ENCODE measurements at places on chromosomes 1 and 21. TPM values are rescaled to one million over a fixed set of nuclear protein-coding genes. Genes with fewer than 3 reads are reported as not detected.
A peak's percentile ranks its signal among the peaks of the same experiment; 100 is the strongest.

Gene PLA2G2D
- 0.06 TPM for polyA plus RNA-seq

Gene RYR2
- polyA plus RNA-seq = 1.1 TPM

Gene DENND2C
- polyA plus RNA-seq = 2.0 TPM

Gene SPRR2A
- not detected for polyA plus RNA-seq

Gene SMIM1
- polyA plus RNA-seq = 15.9 TPM

Gene MATN1
- 0.15 TPM for polyA plus RNA-seq

Gene OR6N1
- not detected for polyA plus RNA-seq

Gene BMP8A
- 0.30 TPM for polyA plus RNA-seq

GRCh38 chr1:162405800-162406199 is 6.1 kb downstream of the SH2D1B start:
- no peak for DNase-seq

- no peak for DNase-seq
These were observed 51.2 kb upstream of the RGS7 start for GRCh38 chr1:241408170-241408569.

DNA sequence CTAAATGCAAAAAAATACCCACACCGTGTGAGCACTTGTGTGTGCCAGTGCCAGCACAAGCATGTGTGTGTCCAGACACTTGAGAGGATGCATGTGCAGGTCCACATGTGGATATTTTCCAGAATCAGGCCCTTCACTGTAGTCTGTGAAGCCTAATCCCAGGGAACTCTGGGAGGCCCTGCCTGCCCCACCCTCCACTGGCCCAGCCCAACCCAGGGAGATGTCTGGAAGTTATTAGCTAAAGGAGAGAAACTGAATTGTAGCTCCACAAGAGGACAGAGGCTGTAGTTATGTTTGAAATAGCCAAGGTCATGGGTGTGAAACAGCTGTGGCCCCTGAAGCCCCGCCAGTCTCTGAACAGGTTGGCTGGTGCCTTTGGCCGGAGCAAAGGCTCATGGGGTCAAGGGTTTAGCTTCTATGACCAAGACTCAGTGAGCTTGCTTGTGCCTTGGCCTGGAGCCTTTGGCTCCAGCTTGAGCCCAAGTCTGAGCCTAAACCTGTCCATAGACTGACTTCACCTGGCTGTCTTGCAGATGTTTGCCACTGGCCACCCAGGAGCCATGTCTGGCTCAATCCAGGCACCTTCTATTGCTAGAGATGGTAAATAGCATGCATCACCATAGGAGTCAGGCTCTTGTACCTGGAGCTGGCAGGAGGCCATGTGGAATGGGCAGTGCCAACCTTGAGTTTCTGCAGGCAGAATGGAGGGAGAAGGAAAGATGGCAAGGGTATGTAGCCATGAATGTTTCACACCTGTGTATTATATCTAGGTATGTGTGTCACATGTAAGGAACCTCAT is 69.9 kb downstream of the TMEM53 start:
- no peak for DNase-seq

DNA sequence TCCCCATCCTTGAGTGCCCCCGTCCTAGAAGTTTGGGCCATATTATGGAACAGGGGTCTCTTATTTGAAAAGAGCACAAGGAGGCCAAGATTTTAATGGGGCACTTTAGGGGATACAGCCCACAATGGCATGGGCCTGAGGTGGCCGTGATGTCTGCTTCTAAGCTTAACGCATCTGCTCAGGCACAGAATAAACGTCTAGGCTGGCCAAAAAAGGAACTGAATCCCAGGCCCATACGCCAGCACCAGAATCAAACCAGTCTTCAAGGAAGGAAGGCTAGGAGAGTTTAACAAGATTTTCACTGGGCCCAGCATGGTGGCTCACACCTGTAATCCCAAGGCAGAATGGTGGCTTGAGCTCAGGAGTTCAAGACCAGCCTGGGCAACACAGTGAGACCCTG is 9.2 kb upstream of the SARS1 start:
- no peak for DNase-seq

DNA sequence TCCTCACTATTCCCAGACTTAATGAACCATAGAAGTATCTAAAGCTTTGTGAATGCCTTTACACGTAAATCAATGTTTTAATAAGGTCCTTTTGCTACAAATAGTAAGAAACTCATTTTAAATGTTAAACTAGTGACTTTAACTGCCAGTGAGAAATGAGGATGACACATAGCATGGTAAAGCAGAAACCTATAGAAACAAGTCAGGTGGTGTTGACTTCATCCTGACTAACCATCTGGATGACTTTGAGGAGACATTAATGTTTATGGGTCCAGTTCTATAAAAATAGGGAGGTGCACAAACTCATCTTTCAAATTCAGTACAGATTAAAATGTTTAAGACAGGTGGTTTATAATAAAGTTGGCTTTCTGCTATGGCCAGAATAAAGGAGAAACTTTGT is 85.4 kb downstream of the COLGALT2 start:
- DNase-seq = no peak

- DNase-seq = peak; percentile 78
These were observed at the start of gene SMYD2 for GRCh38 chr1:214281021-214281719. TSS of gene SMYD2 (plus strand) at chr1:214281159. CDS start at chr1:214281255, 96 bp downstream.

- DNase-seq = peak; percentile 85
These were observed 30.8 kb upstream of the DNAJC6 start for GRCh38 chr1:65278376-65279069.

GRCh38 chr1:97050506-97050905 is 328.9 kb downstream of the PTBP2 start:
- DNase-seq = peak; percentile 44

- no peak for DNase-seq
These were observed 20.9 kb upstream of the MAN1A2 start for GRCh38 chr1:117346206-117346928.

GRCh38 chr1:231757101-231757404 is 130.5 kb downstream of the DISC1 start:
- no peak for DNase-seq

DNA sequence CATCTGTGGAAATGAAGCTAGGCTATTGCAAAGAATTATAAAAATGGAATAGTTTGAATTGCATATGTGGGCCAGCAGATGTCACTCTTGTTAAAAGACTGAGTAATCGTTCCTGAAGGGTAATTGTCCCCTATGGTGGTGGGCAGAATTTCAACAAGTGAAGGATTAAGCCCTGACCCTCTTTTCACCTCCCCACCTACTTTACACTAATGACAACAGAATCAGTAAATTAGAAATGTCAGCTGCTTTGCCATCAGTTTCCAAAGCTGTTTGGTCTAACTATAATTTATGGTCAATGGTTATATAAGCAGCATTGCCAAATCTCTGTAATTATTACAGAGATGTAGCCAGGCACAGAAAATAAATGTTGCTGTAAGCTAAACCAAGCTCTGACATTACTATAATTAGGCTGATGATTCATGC is 898.6 kb downstream of the AMY1C start:
- peak; percentile 13 for DNase-seq

GRCh38 chr1:234943836-234944402 is 184.7 kb downstream of the TOMM20 start:
- DNase-seq = no peak

GRCh38 chr1:169949139-169949538 is 55.4 kb upstream of the SCYL3 start:
- DNase-seq = no peak

- DNase-seq = no peak
These were observed 119.7 kb downstream of the TGFB2 start for GRCh38 chr1:218464871-218465270.

- peak; percentile 40 for DNase-seq
These were observed 9.9 kb upstream of the COG2 start for GRCh38 chr1:230632273-230632873.

DNA sequence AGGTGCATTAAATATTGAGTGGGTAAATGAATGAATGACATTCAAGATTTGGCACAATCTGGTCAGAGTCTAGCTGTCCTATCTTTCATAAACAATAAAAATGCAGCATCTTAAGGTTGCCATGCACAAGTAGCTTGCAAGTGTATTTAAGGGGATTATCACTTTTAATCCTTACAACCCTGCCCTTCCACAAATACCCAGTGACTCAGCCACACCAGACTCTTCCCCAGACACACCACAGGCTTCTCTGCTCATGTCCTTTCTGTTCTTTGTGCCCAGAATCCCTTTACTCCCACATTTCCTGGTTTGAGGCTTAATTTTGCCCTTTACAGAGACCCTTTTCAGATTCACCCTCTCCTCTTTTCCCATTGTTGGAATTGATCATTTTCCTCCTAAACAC is 59.8 kb downstream of the KIRREL1 start:
- DNase-seq = no peak

- DNase-seq = no peak
These were observed 30.8 kb downstream of the POU2F1 start for GRCh38 chr1:167251472-167251871.

DNA sequence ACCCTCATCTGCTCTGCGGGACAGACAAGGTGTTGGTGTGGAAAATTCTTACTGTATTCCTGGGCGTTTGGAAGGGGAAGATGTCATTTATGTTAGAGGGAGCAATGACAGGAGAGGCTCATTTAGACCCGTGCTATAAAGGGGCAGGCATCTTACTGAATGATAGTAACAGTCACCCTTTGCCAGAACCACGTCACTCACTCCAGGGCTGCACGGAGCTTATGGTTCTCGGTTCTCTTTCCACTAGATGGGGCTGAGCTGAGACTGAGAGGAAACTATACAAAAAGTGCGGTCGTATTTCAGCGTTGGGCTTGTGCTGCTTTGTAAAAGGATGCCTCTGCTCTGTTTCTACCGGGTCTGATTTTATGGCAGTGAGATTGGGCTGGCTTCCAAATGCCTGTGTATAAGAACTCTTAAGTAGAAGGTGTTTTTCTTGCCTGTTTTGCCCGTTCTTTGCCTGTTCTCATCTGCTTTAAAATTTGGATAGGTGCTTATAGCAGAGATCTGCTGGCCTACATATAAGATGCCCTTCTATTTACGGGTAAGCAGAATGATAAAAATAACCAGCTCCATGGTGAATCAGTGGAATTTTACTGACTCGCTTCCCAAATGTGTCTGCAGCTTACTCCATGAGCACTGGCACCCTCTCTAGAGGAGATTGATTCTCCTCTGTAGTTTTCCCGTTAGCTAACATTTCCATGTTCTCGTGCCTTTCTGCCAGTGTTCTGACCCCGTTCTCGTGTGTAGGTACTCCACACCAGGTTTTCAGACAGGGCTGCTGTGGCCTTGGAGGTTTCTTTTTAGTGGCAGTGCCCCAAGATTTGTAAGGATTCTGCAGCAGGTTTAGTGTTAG is 55.9 kb downstream of the MRPS6 start:
- DNase-seq = peak; percentile 90

DNA sequence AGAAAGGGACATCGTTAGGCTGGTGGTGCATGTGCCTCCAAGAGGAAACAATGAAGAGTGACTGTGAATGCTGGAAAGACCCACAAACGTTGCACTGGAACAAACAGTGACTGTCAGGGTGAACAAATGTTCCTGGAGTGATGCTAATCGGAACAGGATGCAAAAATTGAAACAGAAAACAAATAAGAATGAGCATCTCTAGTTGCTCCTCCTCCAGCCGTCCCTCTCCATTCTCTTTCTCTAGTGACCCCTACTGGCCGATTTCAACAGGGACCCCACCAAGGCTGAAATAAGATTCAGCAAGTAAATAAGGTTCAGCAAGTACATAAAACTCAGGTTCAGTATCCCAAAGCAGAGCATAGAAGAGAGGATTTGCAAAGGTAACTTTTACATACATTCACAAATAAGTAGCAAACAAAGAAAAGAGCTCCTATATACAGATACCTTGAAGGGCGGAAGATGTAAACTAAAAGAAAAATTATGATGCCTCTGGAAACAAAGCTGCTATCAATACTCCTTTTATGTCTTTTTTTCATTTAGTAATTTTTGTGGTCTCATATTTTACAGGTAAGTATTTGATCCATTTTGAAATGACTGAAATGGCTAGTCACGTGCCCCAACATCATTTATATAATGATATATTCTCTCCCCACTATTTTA is 836.1 kb upstream of the ADAMTS5 start:
- DNase-seq = no peak

- DNase-seq = no peak
These were observed 128.8 kb upstream of the COA6 start for GRCh38 chr1:234244482-234244881.

- no peak for DNase-seq
These were observed 251.4 kb downstream of the MATN1 start for GRCh38 chr1:30472009-30472408.

DNA sequence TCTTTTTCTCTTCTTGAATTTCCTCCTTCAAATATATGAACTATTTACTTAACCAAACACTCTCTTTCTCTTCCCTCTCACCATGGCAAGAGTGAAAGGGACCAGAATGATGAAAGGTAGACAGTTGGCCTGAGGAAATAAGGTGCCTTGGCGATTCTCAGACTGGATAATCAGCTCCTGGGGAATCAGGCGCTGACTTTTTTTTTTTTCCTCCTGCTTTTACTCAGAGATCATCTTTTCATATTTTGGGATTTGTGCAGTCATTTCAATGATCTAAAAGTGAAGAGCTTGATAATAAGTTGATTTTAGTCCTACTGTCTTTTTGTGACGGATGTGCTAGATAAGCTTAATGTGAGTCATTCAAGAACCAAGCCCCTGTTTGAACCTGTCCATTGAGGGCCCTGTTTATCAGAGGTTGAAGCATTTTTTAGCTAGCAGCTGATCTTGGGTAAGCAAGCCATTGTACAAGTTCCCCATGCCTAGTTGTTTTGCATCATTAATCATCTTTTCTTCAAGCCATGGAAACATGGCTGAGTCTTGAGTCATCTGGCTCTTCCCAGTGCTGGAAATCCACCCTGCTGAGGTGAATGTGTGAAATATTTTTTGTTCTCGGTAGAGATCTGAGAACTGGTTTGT is 40.8 kb downstream of the ITSN1 start:
- no peak for DNase-seq

- DNase-seq = no peak
These were observed 2.7 kb upstream of the MMEL1 start for GRCh38 chr1:2635361-2636010.

GRCh38 chr1:181135437-181135731 is 46.9 kb downstream of the IER5 start:
- DNase-seq = no peak

- no peak for DNase-seq
These were observed 448.3 kb downstream of the MATN1 start for GRCh38 chr1:30274976-30275621.

DNA sequence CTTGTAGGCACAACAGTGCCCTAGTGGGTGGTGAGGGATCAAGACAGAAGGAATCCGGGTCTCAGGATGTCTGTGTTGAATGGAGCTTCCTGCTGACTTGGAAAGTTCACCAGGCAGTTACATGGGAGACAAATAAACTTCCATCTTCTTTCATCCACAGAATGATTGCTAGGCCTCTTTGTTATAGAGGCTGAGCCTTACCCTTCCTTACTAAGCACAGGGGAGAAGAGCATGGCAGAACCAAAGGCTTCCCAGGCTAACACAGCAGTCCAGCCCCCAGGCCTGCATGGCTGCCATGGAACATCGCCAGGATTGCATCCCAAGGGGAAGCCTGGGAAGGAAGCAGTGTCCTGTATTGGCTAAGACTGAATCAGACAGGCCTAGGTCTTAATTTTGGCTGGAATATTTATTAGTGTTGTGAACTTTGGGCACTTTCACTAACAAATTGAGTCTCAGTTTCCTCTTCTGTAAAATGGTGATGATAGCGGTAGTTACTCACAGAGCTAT is 18.7 kb downstream of the HEYL start:
- no peak for DNase-seq
